Dermis blood vessel endothelial cell (primary cell): ENCODE measurements at places on chromosomes 11 and 22.

- DNase-seq, result no peak
Measured at GRCh38 chr11:17073370-17074027, 4.0 kb downstream of the RPS13 start.

DNA sequence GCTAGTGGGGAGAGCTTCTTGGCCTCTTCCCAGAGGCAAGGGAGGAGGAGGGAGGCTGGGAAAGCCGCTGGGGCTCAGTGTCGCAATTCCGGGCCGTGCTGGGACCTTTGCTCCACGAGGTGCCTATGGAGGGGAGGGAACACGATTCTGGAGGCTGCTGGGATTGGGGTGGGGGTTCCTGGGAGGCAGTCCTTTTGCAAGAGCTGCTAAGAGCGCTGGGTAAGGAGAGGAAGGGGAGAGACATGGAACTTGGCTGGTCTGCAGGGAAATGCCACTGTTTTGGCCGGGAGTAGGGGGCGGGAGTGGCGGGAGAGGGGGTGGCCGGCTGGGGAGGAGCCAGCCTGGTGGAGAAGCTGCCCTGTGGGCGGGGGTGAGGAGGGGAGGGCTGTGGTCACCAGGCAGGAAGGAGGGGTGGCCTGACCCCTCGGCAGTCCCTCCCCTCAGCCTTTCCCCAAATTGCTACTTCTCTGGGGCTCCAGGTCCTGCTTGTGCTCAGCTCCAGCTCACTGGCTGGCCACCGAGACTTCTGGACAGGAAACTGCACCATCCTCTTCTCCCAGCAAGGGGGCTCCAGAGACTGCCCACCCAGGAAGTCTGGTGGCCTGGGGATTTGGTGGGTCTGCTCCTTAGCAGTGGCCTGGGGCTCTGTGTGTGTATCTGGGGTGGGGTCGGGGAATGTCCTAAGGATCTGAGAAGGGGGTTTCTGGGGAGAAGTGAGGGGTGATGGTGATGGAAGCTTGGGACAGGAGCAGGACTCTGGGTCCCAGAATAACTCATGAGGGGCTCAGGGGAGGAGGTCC is at the start of gene NR1H3:
Gene NR1H3 (plus strand): TSS at position 480 of the 800 bp plus-strand sequence. CDS start 1,221 bp downstream, outside the sequence.
- peak; percentile 48 for DNase-seq

- no peak for DNase-seq
Measured at GRCh38 chr11:33633251-33634003, 67.2 kb downstream of the C11orf91 start.

DNA sequence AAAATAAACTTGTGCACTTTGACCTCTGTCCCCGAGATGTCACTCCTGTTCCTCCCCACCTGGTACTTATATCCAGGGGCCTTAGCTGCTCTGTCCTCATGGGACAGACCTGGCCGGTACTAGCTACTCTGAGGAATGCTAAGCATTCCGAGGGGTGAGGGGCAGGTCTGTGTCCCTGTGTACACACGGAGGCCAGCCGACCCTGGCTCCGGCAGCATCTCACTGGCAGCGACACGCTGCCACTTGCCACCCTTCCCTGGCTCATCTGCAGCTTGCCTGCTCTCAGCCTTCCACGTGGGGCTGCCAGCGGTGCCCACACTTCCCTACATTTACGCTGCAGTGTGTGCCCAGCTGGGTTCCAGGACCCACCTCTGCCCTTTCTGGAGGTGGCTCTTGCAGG is 21.6 kb upstream of the TEF start:
- no peak for DNase-seq

GRCh38 chr11:19985111-19985510 is 175.2 kb downstream of the DBX1 start:
- no peak for DNase-seq

- peak; percentile 77 for DNase-seq
Measured at GRCh38 chr11:44899959-44900358, 50.7 kb downstream of the TP53I11 start.

DNA sequence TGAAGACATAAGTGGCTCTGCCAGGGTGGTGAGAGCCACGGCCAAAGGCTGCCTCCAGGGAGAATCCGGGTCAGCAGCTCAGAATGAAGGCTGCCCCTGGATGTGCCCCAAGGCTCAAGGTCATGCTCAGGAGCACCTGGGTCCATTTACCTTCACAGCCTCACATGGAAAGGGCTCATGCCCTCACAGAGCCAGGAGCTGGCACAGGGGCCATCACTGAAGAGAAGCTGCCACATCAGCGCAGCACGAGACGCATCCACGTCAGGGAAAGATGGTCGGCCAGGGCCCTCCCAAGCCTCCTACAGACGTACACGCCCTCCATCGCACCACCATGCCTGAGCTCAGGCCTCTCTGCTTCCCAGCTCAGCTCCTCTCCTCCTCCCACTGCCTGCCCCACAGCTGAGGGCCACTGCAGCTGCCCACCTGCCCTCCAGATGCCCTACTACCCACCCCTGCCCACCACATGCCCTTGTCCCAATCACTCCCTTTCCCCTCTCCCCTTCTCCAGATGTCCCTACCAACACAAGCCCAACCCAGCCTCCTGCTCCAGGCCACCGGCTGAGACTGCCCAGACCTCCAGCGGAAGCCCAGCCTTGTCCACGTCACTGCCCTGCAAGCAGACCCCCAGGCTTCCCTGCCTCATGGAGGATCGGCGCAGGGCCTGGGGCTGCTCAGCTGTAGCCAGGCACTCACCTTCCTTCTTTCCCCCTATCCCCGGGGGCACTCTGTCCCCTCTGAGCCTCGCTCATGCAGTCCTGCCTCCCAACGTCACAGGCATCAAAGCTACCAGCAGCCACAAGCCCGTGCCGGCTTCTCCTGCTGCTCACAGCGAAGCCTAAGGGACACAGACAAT is 144.1 kb downstream of the SHANK2 start:
- DNase-seq, result no peak

DNA sequence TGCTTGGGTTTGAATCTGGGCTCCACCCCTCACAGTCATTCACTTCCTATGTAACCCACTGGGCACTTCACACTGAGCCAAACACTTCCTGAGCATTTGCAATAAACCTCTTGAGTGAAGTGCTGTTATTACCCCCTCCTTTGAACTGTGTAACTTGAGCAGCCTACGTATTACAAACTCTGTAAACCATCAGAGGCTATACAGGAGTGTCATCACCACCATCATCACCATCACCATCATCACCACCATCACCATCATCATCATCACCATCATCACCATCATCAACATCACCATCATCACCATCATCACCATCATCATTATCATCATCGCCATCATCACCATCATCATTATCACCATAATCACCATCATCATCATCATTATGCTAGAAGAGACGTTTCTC is 18.4 kb downstream of the RTL6 start:
- no peak for DNase-seq

- DNase-seq, result no peak
Measured at GRCh38 chr11:90344546-90344945, 121.7 kb upstream of the CHORDC1 start.

- no peak for DNase-seq
Measured at GRCh38 chr11:3042496-3043314, 14.5 kb downstream of the CARS1 start.

DNA sequence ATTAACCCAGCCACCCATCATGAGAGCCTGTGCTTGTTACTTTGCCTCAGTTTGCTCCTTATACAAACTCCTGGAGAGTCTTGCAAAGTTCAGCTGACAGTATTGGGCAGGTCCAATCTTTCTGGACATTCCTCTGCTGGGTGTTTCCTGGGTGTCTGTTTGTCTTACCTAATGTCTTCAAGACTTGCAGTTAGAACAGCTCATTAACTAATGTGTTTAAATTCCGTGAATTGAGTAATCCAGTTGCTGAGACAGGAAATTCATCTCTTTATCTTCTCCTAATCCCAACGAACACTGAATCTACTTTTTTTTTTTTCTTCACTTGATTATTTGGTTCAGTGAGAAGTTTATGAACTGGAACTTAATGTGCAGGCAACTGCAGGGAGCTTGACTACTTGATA is 20.6 kb downstream of the BCO2 start:
- no peak for DNase-seq

GRCh38 chr22:39690881-39691605 is 120.5 kb downstream of the CACNA1I start:
- no peak for DNase-seq

GRCh38 chr22:45473626-45474237 is 29.0 kb upstream of the FBLN1 start:
- DNase-seq, result no peak

GRCh38 chr11:134792677-134793076 is 380.6 kb upstream of the B3GAT1 start:
- no peak for DNase-seq

DNA sequence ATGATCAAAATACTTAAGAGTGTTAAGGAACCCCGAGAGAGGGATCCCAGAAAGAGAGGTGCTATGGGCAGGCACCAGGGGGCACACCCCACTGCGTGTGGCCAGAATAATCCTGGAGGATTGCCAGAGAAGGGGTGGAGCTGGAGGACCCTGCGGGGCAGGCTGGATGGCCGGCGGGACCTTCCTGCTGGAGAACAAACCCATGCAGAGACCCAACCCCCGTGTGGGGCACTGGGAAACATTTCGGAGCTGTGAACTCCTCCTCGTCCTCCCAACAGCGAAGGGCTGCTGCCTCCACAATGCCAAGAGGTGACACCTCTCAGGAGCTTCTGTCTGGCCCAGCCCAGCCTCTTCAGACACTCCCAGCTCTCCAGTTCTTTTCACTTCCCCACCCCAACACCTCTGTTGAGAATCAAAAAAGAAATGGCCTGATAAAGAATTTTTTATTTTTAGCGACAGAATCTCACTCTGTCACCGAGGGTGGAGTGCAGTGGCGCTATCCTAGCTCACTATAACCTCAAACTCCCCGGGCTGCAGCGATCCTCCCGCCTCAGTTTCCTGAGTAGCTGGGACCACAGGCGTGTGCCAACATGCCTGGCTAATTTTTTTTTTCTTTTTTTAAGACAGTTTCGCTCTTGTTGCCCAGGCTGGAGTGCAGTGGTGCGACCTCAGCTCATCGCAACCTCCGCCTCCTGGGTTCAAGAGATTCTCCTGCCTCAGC is 25.6 kb downstream of the RHOD start:
- DNase-seq, result peak; percentile 44

- DNase-seq, result peak; percentile 60
Measured at GRCh38 chr11:17351510-17352176, at the start of gene NCR3LG1. TSS of gene NCR3LG1 (plus strand) at chr11:17351800. CDS start at chr11:17351970, 170 bp downstream.

DNA sequence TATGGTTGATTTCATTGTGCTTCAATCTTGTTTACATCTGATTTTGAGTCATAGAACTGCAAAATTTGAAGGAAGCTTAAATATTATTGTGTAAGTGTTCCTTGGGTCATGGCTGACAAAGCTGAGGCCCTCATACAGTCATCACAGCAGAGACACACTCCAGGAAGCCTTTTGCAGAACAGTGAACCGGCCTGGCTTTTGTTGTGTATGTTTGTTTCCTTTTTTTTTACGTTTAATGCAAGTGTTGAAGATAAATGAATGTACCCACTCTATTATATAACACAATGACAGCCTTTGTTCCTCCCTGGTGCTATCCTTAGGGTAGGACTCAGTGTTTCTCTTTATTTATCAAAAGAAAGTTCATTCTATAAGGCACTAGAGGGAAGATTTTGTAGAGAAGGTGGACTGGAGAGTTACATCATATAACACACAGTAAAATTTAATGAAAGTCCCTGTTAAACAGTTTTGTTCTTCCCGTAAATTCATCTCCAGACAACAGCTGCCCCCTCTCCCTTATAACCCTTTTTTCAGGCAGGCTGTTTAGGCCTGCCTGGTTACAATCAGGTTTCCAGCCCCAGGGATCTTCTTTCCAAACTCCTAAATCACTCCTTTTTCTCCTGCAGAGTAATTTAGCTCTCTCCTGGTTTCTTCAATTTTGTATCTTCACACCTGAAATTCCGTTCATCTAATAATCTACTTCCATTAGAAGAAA is 34.3 kb upstream of the CSTF3 start:
- DNase-seq, result peak; percentile 10

DNA sequence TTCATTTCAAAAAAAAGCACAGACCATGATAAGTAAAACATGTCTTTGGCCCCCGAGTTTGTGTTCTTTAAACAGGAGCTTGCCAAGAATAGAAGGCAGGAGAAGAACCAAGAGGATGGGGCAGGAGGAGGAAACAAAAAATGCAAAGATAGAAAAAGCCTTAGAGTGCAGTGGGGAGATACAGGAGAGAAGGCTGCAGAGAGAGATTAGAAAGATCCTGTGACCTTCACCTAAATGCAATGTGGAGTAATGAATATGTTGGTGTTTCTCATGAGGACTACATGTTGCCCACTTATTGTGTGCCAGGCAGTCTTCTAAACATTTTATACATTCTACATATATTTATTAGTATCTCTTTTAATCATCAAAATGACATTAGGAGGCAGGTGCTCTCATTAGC is 2.3 kb upstream of the APLNR start:
- no peak for DNase-seq

- DNase-seq, result peak; percentile 51
Measured at GRCh38 chr11:133947321-133947756, 9.4 kb downstream of the IGSF9B start.

- no peak for DNase-seq
Measured at GRCh38 chr11:94909371-94909820, 64.0 kb downstream of the CWC15 start.

DNA sequence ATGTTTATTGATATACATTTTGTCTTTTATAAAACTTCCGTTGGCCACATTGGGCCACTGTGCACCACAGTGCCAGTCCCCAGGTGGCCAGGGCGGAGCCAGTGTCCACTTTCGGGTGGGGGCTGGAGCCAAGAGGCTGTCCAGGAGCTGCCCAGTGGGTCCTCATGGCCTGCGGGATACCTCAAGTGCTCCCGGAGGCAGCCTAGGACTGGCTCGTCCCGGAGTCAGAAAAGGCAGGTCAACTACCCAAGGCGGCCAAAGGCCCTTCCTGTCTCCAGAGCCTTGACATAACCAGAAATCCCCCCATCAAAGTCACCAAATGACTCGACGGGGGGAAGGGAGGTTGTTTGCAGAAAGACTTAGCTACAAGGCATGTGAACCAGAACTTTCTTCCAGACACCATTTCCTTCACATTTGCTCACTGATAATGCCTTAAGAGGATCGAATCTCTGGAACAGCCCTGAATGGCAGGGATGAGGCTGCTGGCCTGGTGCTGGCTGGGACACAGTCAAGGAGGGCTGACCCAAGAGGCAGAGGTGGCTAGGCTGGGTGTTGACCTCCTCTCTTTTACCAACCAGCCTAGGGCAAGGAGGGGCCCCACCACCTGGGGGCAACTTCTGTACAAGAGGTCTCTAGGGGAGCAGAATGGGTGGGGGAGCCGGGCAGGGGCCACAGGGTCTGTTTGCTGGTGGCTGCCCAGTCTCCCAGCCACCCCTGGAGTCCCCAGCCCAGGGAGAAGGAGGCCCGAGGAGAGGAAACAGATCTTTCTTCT is 8.4 kb downstream of the MRGPRF start:
- no peak for DNase-seq

DNA sequence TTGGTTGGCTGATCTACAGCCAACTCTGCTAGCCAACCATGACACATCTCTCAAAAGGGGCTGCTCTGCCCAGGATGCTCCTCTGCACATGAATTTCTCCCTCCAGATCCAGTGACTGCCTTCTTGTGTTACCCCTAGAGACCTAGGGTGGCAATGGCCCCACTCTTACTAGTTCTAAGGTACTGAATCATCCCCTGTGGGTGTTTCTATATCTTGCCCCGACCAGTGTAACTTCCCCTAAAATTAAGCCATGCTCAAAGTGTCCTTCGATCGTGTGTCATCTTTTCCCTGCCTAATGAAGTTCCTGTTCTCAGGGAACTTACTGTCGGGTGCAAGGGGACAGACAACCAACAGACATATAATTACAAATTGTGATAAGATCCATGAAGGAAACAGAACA is 113.3 kb downstream of the FAM76B start:
- DNase-seq, result no peak

- no peak for DNase-seq
Measured at GRCh38 chr11:8767466-8768142, 85.0 kb downstream of the RPL27A start.
